ENCODE measurements at places on chromosomes 7 and 10.

- no peak overlapping the region for H3K4me3 ChIP-seq
- H3K27ac ChIP-seq: no peak overlapping the region
- H3K27me3 ChIP-seq: no peaks in the 10 kb centered on the region
- DNase-seq: no peak
- H3K36me3 ChIP-seq: no peaks in the 10 kb centered on the region
- no peaks in the 10 kb centered on the region for H3K4me1 ChIP-seq
Observed at GRCh38 chr7:115113131-115113530, 191.2 kb downstream of the MDFIC start.

DNA sequence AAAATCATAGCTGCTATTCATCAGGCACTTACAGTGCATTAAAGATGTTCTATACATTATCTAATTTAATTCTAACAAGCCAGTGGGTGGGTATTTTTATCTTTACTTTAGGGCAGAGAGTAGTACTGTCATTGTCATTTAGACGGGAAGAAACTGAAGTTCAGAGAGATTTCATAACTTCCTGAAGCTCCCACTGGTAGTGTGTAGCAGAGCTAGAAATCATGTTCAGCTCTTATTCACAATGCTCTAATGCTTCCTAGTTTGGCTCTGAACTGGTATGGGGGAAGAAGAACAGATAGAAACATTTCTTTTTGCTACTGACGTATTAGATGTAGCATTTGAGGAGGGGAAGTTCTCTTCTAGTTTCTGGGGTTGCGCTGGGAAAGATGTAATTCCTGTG, 116.7 kb downstream of the CYP26A1 start:
- H3K4me3 ChIP-seq: no peak overlapping the region
- H3K27me3 ChIP-seq: no peaks in the 10 kb centered on the region
- no peak overlapping the region for H3K27ac ChIP-seq

GRCh38 chr7:132480534-132480933, 95.7 kb downstream of the PLXNA4 start:
- no peak for DNase-seq
- H3K27me3 ChIP-seq: no peaks in the 10 kb centered on the region
- H3K4me3 ChIP-seq: no peak overlapping the region
- no peaks in the 10 kb centered on the region for H3K4me1 ChIP-seq
- no peaks in the 10 kb centered on the region for H3K36me3 ChIP-seq

GRCh38 chr7:102376964-102377466, 19.1 kb upstream of the PRKRIP1 start:
- peaks cover 25% of the 10 kb centered on the region for H3K36me3 ChIP-seq
- H3K27me3 ChIP-seq: no peaks in the 10 kb centered on the region
- H3K4me3 ChIP-seq: no peak overlapping the region
